Liver (tissue), 10 donors: ENCODE measurements at places on chromosomes 16 and 17.
A peak's percentile ranks its signal among the peaks of the same experiment; 100 is the strongest.

DNA sequence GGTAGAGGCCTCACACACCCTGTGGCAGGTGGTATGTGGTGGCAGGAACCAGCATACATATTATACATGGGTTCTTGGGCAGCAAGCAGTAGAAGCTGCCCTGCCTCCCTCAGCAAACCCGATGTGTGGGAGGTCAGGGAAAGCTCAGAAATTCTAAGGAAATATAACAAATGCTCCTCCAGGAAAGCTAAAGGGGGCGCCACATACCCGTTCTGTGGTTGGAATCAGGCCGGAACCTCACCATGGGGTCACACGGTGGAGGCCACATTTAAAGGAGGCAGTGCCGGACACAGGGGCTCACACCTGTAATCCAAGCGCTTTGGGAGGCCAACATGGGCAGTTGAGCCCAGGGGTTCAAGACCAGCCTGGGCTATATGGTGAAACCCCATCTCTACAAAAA, 12.4 kb upstream of the KATNB1 start:
- no peak for DNase-seq

- peak; percentile 64 for DNase-seq
These were observed 1.6 kb downstream of the MYO1C start for GRCh38 chr17:1490643-1491442.

DNA sequence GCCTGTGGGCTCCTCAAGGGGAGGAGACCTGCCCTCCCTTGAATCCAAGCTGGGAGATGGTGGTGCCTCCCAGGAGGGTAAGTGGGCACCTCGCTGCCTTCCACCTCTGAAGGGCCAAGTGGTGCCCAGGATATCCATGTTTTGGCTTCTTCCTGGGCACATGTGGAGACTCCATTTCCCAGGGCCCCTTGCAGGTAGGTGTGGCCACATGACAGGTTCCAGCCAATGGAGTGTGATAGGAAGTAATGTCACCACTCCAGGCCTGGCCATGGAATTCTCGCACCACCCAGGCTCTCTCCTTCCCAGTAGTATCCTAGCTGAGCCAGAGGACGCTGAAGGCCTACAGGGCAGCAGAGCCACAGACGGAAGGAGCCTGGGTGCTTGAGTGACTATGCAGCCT, 17.6 kb upstream of the PEMT start:
- DNase-seq: no peak

DNA sequence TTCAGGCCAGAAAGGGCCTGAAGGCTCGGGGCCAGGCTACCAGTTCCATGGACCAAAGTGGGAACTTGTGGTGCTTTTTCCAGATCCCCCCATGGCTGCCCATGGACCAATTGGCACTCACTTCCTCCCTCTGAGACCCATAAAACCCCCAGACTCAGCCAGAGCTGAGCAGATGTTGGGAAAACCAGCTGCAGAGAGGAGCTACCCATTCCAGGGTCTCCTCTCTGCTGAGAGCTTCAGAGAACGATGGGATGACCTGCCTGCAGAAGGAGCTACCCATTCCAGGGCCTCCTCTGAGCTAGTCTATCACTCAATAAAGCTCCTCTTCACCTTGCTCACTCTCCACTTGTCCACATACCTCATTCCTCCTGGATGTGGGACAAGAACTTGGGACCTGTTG, 52.2 kb upstream of the MED9 start:
- DNase-seq: no peak

GRCh38 chr17:78797691-78798585, 15.9 kb upstream of the CYTH1 start:
- DNase-seq: no peak

- DNase-seq: no peak
These were observed 104.7 kb downstream of the UTP18 start for GRCh38 chr17:51365090-51365489.

DNA sequence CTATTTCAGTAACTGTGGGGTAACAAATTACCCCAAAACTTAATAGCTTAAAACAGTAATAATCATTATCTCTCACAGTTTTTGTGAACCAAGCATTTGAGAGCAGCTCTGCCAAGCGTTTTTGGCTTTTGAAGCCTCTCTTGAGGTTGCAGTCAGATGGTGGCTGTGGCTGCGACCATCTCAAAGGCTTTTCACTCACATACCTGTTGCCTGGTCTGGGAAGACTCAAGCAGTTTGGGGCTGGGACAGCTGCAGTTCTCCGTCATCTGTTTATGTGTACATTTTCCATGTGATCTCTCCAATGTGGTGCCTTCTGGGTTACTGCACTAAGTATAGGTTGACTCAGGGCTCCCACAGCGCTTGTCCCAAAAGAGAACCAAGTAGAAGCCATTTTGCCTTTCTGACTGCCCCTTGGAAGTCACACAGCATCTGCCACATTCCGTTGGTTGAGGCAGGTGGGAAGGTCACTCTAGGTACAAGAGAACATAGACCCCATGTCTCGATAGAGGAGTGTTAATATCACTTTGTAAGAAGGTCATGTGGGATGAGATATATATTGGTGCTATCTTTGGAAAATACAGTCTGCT, 49.6 kb downstream of the LDHD start:
- DNase-seq: no peak

GRCh38 chr17:76575570-76575969, 10.1 kb downstream of the ST6GALNAC2 start:
- DNase-seq: no peak

DNA sequence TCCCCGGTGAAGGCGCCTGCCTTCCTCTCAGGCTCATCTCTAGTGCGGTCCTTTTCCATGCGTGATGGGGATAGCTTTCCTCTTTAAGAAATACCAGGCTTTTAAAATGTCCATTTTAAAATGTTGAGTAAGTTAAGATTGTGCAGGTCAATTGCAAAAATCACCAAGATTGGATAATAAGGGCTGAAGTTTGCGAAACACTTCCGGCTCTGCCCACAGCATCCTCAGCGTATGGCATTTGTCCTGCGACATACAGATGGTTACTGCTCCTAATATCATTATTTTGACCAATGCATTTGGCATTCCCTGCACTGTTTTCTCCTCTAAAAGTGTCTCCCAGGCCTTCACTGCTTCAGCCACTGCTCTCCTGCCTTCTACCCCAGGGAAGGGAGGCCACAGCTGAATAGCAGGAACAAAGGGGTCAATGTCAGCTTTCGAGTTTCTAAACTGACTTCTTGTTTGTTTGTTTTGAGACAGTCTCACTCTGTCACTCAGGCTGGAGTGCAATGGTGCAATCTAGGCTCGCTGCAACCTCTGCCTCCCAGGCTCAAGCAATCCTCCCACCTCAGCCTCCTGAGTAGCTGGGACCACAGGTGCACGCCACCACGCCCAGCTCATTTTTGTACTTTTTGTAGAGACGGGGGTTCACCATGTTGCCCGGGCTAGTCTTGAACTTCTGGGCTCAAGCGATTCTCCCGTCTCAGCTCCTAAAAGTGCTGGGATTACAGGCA, 91.9 kb downstream of the CRISPLD2 start:
- no peak for DNase-seq

GRCh38 chr17:44005527-44006271, 1.3 kb downstream of the NAGS start:
- DNase-seq: no peak

DNA sequence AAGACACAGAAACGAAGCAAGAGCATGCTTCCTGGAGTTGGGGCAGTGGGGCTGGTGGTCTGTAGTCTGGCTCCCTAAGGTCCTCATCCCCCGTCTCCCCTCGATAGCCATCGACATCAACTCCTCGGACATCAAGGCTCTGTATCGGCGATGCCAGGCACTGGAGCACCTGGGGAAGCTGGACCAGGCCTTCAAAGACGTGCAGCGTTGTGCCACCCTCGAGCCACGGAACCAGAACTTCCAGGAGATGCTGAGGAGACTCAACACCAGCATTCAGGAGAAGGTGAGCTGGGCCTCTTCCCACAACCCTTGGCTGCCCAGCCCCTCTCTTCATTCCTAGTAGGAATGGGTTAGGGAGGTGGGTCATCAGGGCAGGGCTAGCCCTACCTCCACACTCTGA, 2.3 kb downstream of the UNC45B start:
- DNase-seq: no peak

GRCh38 chr17:78759203-78759968, 22.7 kb downstream of the CYTH1 start:
- no peak for DNase-seq

DNA sequence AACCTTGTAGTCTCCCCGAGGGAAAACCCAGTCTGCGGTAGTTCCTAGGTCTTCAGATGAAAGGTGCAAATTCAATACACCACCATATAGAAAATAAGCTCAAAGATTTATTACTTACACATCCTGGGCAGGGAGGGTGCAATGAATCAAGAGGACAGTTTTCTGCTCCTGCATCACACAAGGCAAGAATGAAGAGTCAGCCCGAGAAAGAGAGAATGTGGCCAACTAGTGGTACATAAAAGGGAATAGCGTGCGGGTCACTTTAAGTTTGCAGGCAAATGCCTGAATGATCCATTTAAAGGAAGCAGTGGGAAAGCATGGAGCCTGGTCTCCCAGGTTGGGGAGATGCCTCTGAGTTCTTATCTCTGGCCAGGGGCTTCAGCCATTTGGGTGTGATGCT, 403.4 kb downstream of the GRIN2A start:
- DNase-seq: no peak

DNA sequence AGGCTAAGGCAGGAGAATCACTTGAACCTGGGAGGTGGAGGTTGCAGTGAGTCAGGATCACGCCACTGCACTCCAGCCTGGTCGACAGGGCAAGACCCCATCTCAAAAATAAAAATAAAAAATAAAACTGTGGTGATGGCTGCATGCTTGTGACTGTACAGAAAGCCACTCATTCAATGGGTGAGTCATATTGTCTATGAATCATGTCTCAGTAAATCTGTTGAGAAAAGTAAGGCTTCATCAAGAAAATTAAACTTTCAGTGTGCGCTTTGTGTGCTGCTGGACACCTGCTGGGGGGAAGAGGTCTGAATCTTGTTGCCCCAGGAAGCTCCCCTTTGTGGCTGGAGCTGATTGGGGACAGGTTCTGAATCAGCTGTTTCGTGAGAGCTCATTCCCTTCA, 11.3 kb downstream of the NUBP1 start:
- no peak for DNase-seq

DNA sequence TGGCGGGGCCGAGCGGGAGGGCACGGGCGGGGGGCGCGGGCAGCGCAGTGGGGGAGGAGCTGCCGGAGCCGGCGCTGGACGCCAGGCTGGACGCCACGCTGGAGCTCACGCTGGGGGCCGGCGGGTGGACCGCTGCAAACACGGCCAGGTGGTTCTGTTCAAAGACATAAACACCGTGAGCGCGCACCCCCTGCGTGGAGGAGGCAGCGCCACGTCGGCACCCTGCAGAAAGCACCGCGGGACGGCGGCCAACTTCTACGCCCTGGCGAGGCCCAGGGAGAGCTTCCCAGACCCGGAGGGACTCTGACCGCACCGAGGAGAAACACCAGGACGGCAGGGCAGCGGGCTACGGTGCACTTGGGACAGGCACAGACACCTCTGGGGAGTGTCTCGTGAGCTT, 29.3 kb downstream of the UNKL start:
- no peak for DNase-seq

DNA sequence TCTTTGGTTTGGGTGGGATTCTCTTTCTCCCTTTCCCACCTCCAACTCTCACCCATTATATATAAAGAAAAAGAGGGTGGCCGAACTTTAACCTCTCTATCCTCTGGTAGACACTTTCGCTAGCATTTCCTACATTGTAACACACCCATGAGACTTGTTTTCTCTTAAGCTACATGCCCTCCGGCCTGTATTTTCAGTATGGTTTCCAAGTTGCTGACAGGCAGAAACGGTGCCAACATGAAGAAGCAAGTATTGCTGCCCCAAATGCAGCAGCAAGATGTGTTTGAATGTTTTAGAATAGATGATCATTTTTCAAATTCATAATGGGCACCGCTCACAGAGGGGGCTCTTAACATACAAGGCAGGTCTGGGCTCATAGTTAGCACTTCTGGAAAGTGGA, 18.7 kb upstream of the CYB5B start:
- DNase-seq: no peak

DNA sequence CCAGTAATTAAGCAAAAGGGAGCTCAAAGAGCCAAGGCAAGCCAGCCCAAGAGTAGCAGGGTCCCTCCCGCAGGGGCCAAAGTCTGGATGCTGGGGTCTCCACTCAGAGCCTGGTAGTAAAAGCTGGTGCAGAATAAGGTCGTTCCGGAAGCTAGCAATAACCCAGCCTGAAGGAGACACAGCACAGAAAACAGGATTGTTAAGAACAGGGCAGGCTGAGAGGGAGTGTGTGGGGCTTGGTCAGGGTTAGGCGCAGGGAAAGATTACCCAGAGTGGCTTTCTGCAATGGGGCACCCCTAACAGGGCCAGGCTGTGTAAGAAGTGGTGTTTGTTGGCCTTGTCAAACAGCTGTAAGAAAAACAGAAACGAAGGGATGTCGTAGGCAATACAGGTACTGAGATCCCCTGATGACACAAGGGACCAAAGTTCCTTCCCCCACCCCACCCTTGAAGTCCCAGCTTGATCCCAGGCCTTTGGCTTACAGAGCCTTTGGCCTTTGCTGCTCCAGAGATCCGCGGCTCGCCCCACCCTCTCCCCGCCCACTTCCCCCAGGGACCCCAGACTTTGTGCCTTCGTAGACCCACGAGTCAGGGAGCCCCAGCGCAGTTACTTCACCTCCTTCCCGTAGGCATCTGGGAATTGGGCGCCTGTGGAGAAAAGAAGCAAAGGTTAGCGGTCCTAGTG, 712 bp downstream of the TMEM256 start:
- DNase-seq: peak; percentile 75

DNA sequence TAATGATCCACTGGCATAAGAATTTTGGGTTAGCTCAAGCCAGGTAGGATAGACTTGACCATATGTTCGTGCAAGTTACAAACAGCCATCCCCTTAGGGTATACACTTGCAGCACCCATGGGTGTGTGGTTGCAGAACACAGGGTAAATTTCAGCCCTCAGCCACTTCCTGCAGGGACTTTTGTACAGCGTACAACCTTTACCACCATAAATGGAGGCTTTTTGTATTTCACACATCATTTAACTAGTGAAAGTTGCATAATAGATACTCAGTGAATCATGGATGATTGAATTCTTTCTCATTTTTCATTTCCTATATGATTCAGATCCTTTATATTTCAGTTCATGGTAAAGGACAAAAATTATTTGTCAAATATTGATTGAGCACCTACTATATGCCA, 473.9 kb downstream of the CDH13 start:
- no peak for DNase-seq

- no peak for DNase-seq
These were observed 117.5 kb downstream of the FTO start for GRCh38 chr16:53821487-53821886.

GRCh38 chr17:69405096-69405495, 9.4 kb upstream of the MAP2K6 start:
- DNase-seq: no peak

DNA sequence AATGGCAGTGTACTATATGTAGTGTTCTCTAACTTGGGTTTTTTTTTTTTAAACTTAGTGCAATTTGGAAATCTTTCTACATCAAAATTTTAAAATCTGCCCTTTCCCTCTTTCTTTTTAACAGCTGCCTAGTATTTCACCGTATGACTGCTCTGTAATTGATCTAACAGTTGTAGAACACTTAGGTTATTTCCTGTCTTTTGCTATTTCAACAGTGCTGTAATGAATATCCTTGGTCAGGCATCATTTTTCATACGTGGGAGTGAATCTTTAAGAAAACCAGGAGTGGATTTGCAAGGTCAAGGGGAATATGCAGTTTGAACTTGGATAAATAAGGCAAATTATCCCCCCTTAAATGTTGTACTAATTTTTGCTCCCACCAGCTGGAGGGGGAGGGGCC, 3.8 kb downstream of the NLRC5 start:
- no peak for DNase-seq
